ENCODE measurements at places on chromosomes 2 and 18.

- DNase-seq = no peak
Measured at GRCh38 chr18:35122586-35123224, 81.5 kb downstream of the MAPRE2 start.

DNA sequence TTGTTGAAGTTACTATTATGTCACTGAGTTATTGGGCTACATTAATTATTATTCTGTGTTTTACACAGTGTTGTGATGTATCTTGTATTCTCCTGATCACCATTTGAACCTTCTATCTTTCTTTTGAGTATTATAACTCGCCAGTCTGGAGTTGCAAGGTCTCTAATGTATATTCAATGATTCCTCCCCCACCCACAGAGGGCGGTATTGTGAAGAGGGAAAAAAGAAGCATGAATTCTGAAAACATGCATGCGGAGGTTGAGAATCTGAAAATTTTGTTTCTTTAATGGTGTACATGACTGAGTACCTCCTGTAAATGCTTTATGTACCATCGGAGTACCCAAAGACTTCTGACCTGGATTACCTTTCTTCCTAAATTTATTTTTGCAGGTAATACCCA lies 266.6 kb downstream of the NR4A2 start:
- DNase-seq = no peak

DNA sequence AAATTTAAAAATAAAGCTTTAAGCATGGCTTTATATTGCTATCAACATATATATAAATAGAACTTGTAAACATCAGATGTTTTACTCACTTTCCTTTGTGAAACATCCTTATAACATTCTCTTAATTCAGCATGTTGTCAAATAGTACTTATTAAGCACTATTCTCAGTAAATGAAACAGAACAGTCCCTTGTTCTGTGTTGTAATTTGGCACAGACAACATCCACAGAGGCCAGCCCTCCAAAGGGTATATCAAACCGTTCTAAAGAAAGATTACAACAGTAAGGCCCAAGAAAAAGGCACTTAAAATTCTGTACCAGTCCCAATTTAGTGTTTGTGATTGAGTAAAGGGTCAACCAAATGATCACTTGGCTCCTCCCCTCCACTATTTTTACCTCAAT lies 46.0 kb downstream of the GAREM1 start:
- no peak for DNase-seq

DNA sequence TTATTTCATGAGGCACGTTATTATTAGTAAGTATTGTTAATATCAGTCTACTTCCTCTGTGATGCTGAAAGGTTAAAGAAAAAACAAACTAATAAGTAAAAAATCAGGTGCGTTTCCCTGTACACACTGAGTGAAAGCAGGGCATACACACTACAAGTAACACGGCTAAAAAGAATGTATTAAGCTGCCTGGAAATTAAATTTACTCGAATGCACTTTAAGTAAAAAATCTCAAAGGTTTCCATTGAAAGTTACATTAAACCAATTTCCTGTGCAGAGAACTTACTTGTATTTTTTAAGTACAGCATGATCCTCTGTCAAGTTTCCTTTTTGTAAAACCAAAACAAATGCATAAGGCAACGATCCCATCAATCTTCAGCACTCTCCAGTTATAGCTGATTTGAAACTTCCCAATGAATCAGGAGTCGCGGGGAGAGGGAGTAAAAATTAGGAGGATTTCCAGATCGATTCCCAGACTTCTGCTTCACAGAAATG lies 633 bp downstream of the BCL2 start:
- no peak for DNase-seq

DNA sequence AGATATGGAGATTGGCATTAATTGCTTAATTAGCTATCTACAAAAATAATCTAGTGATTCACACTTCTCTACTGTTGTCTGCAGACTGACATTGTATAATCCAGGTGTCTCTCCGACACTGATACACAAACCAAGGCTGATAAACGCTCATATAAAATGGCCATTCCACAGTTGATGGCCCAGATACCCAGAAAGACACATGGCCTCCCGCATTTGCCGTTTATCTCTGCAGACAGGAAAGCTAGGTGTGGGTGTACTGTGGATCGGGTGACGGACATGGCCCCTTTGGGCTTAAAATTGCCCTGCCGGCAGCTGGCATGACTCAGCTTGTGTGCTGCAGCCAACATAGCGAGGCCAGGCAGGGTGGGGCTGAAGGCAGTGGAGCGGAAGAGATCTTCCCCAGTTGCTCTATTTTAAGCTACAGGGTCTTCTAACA lies 18.5 kb downstream of the PMAIP1 start:
- DNase-seq = peak; percentile 72

DNA sequence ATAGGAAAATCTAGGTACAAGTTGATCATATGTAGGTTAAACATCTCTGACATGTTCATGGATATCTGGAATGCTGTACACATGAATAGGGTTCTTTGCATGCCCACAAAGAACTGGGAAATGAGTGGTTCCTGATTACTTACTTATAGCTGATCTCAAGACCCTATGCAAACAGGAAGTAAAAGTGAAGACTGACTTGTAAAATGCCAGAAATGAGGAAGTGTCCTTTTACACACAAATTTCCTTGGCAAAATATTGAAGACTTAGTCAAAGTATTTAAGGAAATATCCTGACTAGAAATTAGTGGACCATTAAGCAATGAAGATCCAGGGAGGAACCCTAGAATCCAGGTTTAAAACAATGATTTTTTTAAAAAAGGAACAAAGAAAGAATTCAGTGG lies 203.7 kb upstream of the DLGAP1 start:
- no peak for DNase-seq

DNA sequence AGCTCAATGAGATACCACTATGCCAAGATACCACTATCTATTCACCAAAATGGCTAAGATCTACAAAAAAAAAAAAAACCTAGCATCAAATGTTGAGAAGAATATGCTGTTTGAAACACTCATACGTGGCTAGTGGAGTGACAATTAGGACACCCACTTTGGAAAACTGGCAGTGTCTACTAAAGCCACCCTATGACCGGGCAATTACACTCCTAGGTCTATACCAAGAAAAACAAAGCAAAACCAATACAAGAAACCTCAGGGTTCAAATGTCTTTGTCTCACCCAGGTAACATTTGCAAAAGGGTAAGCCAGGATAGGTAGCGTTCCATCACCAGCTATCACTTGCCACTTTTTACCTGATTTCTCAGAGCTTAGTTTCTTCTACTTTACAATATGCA lies 123.6 kb upstream of the CAB39 start:
- no peak for DNase-seq
